PC-3 (cell line): ENCODE measurements at places on chromosomes 7 and 10. TPM values are rescaled to one million over a fixed set of nuclear protein-coding genes. Genes with fewer than 3 reads are reported as not detected.

Gene NANOS1
- 5.4 and 6.0 TPM in 2 replicates for total RNA-seq

Gene CUBN
- 0.80 TPM in 1 of 2 replicates, not detected in the other for total RNA-seq

Gene NPFFR1
- not detected in 2 replicates for total RNA-seq

Gene SSC4D
- total RNA-seq: 0.86 and 1.3 TPM in 2 replicates

Gene LRRC4
- total RNA-seq: 0.26 TPM in 1 of 2 replicates, not detected in the other

Gene DNAJC12
- 14.2 and 15.5 TPM in 2 replicates for total RNA-seq

Gene CTAGE6
- not detected in 2 replicates for total RNA-seq

Gene MINDY3
- total RNA-seq: 9.5 and 9.9 TPM in 2 replicates

Gene TMEM243
- total RNA-seq: 16.6 and 18.8 TPM in 2 replicates

Gene EPHB6
- total RNA-seq: 30.5 and 48.2 TPM in 2 replicates

Gene ATRNL1
- not detected in 2 replicates for total RNA-seq

Gene CFAP70
- total RNA-seq: 0.73 and 0.92 TPM in 2 replicates

Gene HTR5A
- not detected in 2 replicates for total RNA-seq

DNA sequence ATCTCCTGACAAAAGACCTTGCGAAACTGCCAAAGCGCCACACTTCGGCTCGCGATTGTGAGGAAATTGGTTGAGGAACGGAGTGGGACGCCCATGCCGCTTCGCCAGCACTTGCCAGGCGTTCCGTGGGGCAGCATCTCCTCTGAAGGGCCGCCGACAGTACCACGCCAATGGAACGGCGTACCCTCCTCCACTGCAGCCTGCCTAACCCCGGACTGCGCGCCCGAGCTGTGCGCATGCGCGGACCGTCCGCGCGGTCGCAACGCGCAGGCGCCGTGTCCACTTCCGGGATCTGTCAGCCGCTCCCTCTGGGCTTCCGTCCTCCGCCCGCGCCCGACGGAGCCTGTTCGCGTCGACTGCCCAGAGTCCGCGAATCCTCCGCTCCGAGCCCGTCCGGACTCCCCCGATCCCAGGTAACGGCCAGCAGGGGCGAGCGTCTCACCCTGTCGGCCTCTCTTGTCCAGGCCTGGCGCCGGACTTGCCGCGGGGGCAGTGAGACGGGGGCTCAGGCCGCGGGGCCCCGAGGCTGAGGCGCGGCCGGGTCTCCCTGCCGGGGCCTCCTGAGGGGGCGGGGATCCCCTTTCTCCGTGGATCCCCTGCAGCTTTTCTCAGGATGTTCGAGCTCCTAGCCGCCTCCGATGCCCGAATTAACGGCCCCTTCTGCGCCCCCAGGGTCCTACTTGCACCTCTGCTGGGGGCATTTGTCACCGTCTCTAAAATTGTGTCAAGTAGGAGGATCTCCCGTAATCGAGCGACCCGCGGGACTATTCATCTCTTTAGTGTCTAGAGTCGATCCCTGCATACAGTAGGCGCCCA lies at the start of gene ARPC1A:
Gene ARPC1A (plus strand): TSS at position 307 of the 816 bp plus-strand sequence. CDS start 7,456 bp downstream, outside the sequence.
- peak; percentile 94 for DNase-seq

DNA sequence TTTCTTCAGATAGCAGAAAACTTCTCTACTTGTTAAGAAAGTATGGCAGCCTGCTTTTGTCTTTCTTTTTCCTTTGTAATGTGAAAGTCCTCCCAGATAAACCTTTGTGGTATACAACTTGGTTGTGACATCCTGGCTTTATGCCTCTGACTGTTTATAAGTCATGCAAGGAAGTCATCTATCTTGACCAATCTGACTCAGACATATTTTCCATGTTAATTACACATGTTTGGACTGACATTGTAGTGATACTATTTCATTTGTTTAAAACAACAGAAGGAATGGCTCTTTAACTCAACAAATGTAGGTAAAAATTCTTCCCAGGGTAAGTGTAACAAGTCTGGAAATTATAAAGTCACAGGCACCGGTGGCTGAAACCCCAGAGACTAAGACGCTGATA lies 341.6 kb upstream of the MEOX2 start:
- DNase-seq: peak; percentile 54

- DNase-seq: peak; percentile 31
These were observed 970.9 kb upstream of the LRRN3 start for GRCh38 chr7:110119883-110120581.

- peak; percentile 39 for DNase-seq
These were observed 45.2 kb upstream of the SPOCK2 start for GRCh38 chr10:72133517-72133916.

GRCh38 chr7:45035893-45036292 lies 35.9 kb downstream of the CCM2 start:
- no peak for DNase-seq

GRCh38 chr7:83040484-83040883 lies 122.2 kb downstream of the PCLO start:
- DNase-seq: no peak

DNA sequence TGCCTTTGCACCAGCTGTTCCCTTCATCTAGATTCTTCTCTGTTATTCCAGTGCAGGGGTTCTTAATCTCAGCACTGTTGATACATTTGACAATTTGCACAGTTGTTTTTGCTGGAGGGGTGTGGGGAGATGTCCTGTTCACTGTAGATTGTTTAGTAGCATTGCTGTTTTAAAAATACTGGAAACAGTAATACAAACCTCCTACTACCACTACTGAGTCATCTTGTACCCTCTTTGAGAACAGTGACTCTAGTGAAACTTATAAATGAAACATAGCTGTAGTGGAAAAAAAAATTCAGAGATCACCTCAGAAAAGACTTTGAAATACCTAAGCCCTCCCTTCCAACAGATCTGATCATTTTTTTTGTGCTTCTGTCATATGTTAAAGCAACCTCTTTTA lies 154.8 kb upstream of the TMEM196 start:
- DNase-seq: no peak

DNA sequence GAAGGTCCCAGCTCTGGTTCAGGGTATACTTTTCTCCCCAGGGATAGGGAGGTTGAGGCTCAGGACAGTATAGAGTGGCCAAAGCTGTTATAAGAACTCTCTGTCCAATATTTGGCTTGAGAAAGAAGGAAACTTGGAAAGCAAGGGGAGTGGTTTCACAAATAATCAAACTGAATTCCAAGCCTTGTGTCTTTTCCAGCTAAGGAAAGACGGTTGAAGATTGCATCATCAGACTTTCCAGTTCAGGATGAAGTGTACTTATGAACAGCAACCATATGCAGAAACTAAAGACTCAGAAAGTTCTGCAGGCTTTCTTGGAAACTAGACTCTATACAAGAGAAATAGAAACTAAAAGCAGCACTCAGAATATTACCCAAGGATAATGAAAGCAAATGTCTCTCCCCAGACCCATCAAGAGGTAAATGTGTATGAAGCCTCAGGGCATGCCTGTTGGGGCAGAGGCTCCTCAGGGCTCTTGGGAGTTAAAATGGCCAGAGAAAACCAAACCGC lies 46.4 kb downstream of the RAMP3 start:
- DNase-seq: no peak

GRCh38 chr7:141541375-141541774 lies 9.8 kb upstream of the AGK start:
- no peak for DNase-seq

DNA sequence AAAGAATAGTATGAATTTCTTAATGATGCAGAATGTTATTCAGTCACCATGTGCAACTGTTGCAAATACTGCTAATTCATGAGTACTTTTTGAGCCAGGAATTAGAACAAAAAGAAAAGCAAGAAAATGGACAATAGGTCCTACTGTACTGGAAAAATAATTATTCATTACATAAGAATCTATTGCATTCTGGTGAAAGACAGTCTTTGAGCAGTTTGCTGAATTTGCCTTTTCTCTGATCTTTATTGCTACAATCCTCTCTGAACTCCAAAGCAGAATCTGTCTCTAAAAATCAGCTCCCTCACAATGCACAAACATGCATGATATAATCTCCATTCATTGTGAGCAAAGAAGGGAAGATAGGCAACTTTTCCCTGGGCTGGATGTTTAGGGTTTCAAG lies 12.8 kb downstream of the IFIT2 start:
- no peak for DNase-seq

- DNase-seq: no peak
These were observed 92.3 kb downstream of the ELFN1 start for GRCh38 chr7:1762238-1762945.

DNA sequence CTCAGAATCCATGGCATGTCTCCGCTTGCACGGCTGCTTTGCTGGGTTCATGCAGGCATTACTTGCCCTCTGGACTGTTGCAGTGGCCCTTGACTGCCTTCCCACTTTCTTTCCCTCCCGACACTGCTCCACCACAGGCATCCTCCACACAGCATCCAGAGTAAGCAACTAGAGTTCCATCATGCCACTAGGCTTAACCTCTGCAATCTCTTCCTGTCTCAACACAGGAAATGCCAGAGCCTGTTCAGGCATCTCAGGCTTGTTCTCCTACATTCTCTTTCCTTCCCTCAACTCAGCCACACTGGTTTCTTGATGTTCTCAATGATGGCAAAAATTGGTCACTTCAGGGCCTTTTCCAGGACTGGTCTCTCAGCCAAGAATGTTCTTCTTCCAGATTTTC lies 284.5 kb upstream of the KLF6 start:
- no peak for DNase-seq

GRCh38 chr7:96246919-96247318 lies 75.0 kb downstream of the SLC25A13 start:
- no peak for DNase-seq

GRCh38 chr7:16447876-16448275 lies 17.7 kb downstream of the SOSTDC1 start:
- no peak for DNase-seq

- no peak for DNase-seq
These were observed 8.9 kb downstream of the COL1A2 start for GRCh38 chr7:94403546-94403945.

- peak; percentile 26 for DNase-seq
These were observed 743 bp downstream of the OR2A5 start for GRCh38 chr7:144049491-144049890.

DNA sequence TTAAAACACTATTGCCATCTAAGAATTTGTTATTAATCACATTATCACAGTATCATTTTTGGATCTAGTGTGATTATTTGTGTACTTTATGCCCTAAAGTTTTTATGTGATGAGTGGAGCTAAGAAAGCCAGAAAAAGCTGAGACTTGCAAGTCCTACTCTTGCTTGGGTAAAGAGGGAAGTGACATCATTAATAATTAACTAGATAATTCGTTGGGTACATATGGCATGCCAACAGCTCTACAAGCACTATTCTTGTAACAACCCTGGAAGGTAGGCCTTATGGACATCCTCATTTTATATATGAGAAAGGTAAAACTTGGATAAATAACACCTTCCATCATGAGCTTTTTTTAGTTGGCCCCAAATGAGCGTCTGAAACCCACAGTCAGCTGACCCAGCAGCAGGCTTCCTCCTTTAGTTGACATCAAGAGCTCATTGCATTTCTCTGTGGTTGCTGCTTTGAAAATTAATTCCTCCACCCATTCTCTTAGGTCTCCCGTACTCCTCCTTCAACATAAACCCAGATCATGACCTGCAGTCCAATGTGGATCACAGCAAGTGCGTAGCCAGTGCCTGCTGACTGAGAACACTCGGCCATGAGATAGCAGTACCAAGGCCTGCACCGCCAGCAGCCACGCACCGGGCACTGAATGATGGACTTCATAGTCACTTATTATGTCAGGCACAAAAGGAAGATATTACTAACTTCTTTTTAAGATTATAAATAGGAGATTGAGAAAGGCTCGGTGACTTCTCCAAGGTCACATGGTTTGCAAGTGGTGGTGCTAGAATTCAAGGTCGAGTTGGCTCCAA lies 292.0 kb upstream of the AOAH start:
- DNase-seq: no peak

DNA sequence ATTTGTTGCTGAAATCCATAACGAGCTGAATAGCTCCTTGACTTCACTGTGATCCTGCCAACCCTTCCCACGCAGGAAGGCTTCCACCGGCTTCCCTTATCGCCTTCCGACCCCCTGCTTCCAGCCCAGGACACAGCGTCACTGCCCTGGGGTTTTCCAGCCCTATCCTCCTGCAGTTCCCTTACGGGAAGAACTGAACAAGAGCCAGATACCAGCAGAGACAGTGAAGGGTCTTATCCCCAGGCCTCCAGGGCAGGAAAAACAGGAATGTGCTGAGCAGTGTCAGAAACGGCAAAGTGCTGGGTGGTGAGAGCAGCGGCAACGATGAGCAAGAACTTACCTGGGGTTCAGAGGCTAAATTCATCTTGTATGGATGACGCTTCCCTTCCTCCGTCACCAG lies 22.4 kb downstream of the PDLIM1 start:
- no peak for DNase-seq

- DNase-seq: no peak
These were observed 272.5 kb downstream of the DGKB start for GRCh38 chr7:14630048-14630447.

DNA sequence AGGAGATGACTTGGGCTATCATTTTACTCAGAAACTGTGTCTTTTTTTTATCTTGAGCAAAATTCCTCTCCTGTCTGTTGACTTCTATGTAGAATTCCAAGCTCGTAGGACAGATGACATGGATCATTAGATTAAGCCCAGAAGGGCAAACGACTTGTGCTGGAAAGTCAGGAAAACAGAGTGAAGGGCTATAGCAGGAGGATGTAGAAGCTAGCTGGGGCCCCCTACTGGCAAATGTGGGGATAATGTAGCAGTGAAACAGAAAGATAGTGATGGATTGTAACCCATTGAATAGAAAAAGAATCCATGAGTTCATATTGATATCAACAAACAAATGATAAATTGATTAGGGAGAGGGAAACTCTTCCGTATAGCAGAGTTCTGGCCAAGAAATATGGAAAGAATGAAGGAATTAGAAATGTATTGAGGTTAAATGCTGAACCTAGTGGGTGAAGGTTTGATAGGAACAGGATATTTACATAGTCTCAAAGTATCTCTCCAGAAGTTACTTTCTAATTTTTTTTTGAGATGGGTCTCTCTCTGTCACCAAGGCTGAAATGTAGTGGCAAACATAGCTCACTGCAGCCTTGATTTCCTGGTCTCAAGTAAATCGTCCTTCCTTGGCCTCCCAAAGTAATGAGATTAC lies 103.6 kb downstream of the LYZL1 start:
- peak; percentile 40 for DNase-seq

DNA sequence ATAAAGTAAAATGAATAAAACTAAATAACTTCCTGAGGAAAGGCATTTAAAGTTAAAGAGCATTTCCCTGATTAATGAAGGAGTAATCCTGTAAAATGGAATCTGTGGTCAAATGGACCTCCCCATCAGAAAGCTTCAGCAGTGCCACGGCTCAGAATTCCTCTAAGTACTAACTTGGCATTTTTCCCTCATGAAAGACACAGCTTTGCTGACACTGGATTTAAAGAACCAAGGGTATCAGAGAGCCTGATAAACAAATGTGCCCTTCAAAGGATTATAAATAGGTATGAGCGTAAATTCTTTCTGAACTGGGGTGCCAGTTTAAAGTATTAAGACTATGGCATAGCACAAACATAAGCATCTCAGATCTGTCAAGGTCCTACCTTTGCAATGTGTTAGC lies 24.2 kb upstream of the RNF148 start:
- DNase-seq: no peak

DNA sequence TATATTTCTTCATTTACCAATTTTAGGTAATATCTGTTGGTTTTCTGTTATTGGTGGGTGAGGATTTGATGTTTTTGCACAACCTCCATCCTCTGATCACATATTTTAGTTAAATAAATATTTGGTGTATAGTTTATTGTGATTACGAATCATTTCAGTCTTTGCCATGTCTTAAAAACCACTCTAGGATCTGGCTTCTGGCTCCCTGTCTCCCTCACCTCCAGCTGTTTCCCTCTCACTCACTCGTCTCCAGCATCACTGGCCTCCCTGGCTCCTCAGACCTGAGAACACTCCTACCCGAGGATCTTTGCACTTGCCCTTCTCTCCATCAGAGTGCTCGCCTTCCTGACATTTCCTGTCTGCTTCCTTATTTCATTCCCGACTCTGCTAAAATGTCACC lies 50.7 kb upstream of the NRF1 start:
- no peak for DNase-seq
